Putamen (tissue), 1 donor: ENCODE measurements at places on chromosomes 1 and 21.

GRCh38 chr1:99745684-99746083 lies 20.8 kb downstream of the FRRS1 start:
- no peak for DNase-seq

- DNase-seq: no peak
These were observed 13.3 kb downstream of the TGFBR3 start for GRCh38 chr1:91872559-91873081.

GRCh38 chr1:119308806-119309205 lies 59.8 kb upstream of the HAO2 start:
- DNase-seq: no peak

- DNase-seq: no peak
These were observed 75.7 kb downstream of the UCHL5 start for GRCh38 chr1:192983349-192983980.

DNA sequence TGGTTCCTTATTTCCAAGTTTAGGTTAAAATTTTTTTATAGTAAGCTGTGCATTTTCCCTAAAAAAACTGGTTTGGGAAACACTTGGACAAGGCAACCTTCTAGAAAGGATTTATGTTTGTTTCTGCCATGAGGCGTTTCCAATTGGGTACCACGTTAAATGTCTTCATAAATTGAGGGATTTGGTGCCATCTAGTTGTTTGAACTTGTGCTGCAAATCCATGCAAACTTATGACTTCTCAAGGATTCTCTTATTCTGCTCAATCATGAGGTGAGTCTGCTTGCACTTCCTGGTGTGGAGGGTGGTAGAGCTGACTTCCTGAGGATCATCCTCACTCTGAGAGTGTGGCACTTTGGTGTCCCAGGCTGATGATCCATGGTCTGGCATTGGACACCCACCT lies 123.3 kb downstream of the PCNX2 start:
- no peak for DNase-seq
